CD4-positive, alpha-beta T cell treated with Interleukin-21 for 1 hour (primary cell): ENCODE measurements at places on chromosomes 4 and X.

DNA sequence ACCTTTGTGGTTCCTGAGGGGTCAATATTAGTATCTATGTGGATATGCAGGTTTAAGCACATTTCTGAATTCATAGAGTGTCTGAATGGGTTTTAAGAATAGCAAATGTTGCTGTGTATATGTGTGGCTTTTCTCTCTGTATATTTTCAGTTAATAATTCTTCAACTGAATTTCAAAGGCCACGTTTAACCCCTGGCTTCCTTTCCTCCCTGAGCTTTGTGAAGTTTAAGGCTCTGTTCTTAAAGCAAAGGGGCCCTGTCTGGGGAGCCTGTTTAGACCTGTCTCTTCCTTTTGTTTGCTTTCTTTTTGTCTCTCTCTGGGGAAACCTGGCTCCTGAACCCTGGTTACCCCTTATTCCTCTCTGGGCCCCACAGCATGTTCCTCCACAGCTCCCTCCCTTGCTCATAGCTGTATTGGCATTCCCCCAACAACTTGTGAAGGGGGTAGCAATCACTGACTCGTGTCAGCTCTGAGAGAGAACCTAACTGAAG, 139.1 kb downstream of the COL4A6 start:
- no peak for DNase-seq

DNA sequence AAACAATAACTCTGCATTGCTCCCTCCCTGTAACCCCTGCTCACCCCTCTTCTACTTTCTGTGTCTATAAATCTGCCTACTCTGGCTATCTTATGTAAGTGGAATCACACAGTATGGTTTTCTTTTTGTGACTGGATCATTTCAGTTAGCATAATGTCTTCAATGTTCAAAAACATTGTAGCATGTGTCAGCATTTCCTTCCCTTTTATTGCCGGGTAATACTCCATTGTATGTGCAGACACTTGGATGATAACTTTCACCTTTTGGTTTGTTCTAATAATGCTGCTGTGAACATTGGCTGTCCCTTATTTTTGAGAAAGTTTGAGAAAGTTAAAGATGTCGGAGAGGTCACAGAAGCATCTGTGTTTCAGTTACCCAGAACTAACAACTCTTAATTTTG, 60.6 kb upstream of the TLR2 start:
- no peak for DNase-seq

GRCh38 chr4:110087070-110087708, 111.2 kb downstream of the ELOVL6 start:
- no peak for DNase-seq

GRCh38 chrX:113726466-113726865, 857.4 kb upstream of the HTR2C start:
- DNase-seq = no peak

GRCh38 chr4:93918856-93919255, 90.3 kb downstream of the ATOH1 start:
- no peak for DNase-seq

GRCh38 chr4:182699201-182699600, 218.0 kb downstream of the DCTD start:
- DNase-seq = no peak

DNA sequence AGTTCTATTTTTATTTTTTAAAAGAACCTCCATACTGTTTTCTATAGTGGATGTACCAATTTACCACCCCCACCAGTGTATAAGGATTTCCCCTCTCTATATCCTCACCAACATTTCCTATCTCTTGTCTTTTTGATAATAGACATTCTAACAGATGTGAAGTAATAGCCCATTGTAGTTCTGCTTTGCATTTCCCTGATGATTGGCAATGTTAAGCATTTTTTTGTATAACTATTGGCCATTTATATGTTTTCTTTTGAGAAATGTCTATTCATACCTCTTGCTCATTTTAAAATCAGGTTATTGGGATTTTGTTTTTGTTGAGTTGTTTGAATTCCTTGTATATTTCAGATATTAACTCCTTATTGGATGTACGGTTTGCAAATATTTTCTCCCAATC, 251.1 kb upstream of the HTR2C start:
- no peak for DNase-seq

DNA sequence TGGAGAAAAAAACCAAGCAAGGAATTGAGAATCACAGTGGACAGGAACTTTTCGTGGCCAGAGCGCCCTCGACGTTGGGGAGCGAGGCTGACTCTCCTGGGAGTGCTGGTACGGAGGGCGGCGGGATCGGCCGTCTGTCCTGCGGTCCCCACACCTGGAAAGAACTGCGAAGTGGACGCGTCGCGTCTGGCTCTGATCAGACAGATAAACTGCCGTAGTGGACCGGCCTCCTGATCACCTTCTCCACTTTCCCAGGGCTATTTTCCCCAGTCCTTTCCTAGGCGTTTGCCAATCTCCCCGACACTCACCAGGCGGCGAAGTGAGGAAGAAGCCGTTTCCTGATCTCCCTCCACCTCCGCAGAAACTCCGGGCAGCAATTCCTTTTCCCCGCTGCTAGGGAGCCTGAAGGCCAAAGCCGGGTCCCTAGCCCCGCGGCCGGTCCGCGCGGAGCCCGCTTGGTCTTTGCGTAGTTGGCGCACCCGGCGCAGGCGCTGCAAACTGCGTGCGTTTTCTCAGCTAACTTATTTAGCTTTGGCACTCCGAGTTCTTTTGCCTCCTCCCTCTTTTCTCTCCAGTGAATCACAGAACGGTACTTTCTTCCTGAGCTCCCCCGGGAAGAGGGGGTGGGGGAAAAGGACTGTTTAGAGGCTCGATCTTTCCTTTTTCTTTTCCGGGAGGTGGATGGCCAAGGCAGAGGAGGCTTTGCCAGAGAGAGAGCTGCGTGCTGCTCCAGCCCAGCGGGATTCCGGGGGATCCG, at the start of gene ARSJ:
Gene ARSJ, minus strand, starts transcription at position 500 of the 757 bp plus-strand sequence. CDS start 813 bp downstream, outside the sequence.
- peak; percentile 7 for DNase-seq

DNA sequence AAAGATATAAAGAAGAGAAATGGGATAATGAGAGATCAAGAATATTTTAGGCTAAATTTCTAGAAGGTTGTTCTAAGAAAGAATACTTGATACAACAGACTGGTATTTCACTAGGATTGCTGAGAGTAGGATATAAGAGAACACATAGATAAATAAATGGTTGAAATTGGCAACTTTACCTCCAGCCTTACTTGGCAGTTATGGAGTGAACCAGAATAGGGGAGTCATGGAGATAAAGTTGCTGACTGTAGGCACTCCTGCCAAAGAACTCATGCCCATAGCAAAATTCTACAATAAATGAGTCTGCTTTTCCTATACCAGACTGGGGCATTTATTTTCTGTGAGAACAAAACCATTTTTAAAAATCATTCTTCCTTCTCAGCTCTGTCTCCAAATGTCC, 26.4 kb upstream of the MMRN1 start:
- DNase-seq = no peak

GRCh38 chrX:13662355-13662791, 9.4 kb downstream of the TCEANC start:
- DNase-seq = no peak

DNA sequence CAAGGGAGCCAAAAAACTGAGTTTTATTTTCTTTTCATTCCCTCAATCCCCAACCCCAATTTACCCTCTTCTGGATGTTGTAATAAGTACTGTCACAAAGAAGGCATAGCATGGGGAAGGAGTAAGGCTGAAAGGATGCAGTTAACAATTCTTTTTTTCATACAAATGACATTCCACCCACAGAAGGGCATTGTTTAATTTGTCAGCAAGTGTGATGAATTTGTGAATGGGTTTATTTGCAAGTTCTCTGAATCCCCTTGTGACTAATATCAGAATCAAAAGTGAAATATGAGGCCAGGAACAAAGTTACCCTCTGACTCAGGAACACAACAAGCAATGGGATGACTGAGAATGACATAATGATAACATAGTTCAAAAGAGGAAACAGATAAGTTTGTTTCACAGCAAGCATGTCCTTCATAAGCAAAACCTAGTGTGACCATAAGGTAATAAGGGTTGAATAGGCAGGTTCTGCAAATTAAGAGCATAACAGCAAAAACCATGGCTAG, 2.1 kb downstream of the GEMIN8 start:
- peak; percentile 17 for DNase-seq

DNA sequence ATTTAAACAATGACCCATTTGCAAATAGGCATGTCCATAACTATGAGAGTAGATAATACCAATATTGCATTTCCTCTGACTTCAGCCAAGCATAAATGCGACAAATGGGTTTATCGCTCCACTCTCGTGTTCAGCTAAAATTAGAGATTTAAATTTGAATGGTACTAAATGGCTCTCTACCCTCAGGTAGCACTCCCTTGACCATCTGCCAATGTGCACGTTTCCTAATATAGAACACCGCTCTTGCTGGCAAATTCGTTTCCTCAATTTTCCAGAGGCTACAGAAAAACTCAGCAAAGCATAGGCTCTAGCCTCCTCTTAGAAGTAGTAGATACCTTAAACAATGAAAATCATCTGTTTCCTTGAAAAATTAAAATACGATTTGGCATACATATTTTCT, 251.6 kb downstream of the ADGRA3 start:
- no peak for DNase-seq

GRCh38 chr4:155773196-155773800, 14.5 kb downstream of the GUCY1B1 start:
- no peak for DNase-seq

- no peak for DNase-seq
Observed at GRCh38 chr4:10023050-10023419, 1.7 kb upstream of the SLC2A9 start.

DNA sequence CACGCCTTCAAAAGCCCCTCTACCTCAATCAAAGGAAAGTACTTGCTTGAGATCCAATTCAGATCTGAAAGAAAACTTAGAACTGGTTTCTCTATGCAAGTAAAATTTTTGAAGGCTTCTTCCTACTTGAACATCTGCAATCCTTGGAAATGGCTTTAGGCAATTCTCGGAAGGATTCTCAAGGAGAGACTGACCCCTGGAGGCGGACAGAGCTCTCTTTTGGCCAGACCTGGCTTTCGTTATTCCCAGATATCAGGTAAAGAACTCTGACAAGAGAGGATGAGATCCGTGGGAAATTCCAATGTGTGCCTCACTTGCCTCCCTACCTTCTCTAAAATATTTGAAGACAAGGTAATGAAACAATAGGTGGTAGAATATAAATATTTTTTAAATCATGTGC, 670.3 kb upstream of the FAM241A start:
- DNase-seq = no peak

- peak; percentile 11 for DNase-seq
Observed at GRCh38 chrX:119236623-119237561, 807 bp downstream of the PGRMC1 start.

DNA sequence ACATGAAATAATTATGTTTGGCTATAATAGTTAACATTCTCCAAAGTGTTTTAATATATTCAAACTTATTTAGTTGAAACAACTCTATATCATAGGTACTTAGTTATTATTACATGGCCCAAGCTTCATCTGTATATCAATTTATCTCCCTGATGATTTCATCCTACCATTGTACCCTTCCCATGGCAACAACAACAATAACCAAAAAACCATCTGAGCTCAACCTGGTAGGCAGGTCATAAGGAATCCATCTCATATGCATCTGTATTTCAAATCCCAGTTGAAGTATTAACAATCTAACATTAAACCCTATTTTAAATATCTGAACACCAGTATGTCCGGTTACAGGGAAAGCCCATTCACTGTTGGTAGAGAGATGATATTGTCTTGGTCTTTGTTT, 33.1 kb upstream of the SLC7A11 start:
- no peak for DNase-seq

GRCh38 chrX:72308566-72309296, 3.0 kb upstream of the CITED1 start:
- peak; percentile 31 for DNase-seq

DNA sequence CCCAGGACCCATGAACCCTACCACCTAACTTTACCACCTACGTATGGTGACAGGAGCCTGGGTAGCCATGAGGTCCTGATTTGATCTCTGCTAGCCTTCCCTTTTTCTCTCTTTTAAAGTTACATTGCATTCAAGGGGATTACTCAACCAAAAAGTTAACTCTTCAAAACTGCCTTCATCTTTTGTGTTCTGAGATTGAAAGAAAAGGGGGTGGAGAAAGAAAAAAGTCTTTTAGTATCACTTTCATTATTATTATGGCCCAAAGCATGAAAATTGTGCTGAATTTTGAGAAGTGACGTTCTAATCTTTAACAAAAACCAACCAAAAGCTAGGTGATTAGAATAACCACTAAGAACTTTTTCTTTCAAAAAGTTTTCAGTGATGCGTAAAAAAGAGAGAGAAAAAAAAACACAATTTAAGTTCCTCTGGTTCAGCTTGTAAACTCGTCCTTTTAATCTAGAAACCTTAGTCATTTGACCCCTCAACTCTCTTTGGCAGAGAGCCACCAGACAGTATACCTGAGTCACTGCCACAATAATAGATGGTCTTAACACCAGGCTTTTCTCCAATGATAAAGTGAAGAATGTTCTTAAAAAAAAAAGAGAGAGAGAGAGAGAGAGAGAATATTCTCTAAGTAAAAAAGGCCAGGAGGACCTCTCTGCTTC, 347.4 kb upstream of the FGF13 start:
- no peak for DNase-seq

DNA sequence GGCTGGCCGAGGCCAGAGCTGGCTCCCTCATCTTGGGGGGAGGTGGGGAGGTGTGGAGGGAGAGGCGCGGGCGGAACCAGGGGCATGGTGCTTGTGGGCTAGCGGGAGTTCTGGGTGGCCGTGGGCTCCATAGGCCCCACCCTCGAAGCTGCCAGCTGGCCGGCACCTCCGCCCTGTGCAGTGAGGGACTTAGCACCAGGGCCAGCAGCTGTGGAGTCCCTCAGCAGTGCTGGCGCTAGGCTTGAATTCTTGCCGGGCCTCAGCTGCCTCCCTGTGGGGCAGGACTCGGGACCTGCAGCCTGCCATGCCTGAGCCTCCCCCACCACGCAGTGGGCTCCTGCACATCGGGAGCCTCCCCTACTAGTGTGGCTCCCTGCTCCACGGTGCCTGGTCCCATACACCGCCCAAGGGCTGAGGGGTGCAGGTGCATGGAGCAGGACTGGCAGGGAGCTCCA, 603.3 kb downstream of the PCDH18 start:
- no peak for DNase-seq

- no peak for DNase-seq
Observed at GRCh38 chr4:140645614-140646412, 77.1 kb upstream of the UCP1 start.

- peak; percentile 25 for DNase-seq
Observed at GRCh38 chrX:9988762-9989161, 21.6 kb downstream of the CLDN34 start.

DNA sequence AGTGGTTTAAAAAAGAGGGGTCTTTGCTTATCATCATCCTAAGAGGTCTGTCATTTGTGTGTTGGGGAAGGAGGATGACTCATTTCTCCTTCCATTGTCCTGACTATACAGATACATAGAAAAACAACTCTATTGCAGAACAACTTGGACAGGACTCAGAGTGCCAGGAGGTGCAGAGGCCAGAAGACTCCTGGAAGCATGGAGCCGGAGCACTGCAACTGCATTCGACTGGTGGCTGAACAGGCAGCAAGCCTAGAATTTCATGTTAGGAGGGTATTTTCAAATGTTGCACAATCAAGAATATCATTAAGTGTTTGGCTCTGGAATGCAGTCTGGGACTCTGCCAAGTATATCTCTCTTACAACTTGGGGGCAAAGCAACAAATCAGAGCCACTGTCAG, 35.0 kb upstream of the MAML3 start:
- no peak for DNase-seq

GRCh38 chr4:141356963-141357335, 136.3 kb downstream of the ZNF330 start:
- no peak for DNase-seq
